ENCODE measurements at places on chromosomes 6 and 20.
A peak's percentile ranks its signal among the peaks of the same experiment; 100 is the strongest.

- peak; percentile 20 for DNase-seq
Observed at GRCh38 chr6:16129623-16130401, 926 bp downstream of the MYLIP start.

DNA sequence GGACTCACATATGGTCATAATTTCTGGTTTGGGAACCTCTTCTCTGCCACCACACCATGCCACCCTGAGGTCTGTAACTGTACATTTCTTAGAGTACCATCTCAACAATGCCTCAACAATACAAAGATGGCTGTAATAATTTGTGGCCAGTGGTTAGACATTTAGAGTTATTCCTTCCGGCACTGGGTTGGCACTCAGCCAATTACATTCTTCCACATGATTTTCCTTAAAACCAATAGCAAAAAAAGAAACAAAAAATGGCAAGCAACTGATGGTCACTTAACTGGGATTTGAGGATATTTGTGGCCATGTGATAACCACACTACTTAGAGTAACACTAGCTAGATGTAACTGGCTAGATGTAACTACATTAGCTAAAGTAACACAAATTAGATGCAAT is 79.9 kb downstream of the SEL1L2 start:
- no peak for DNase-seq

DNA sequence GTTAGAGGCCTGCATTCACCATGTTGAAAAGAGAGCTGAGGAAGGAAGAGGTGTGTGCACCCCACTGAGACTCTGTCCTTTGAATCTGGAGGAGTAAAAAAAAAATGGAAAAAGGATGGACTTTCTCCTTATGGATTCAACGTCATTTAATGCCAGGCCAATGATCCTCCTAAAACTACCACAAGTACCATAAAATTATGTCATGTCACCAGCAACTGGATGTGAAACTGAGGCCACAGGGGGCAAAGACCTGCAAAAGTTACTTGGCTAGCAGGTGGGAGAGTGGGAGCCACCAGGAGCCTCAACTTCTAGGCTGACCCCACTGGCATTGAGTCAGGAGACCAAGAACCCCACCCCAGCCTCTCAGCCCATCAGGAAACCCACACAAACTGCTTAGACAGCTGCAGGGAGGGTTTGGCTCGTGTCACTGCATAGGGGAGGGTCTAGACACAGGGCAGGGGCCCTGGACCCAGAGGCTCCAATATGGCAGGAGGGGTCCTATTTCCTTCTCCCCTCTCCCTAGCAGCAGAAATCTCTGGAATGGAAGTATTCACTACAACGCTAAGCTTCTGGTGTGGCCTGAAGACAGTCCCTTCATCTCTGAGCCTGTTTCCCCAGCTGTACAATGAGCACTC is 11.0 kb downstream of the PCK1 start:
- DNase-seq: no peak

DNA sequence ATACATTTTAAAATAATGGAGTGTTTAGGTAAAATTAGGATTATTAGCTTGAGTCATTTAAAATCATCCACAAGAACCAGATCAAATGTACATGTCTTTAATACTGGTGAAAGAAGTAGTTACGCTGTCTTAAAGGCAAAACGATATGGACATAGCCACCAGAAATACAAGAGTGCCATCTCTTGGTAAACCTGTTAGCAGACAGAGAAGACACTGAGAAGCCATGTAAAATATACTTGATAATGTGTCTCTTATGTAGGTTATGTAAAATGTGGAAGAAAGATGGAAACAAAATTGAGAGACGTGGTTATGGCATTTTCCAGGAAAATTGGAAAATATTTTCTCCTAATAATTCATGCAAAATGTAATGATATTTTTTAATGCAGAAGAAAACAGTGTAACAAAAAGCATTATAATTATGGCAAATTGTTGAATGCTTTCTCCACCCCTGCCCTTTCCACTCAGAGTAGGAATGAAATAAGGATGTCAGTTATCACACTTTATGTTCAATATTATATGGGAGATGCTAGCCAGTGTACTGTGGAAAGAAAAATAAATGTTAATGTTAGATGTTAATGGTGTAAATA is 12.2 kb upstream of the SLC17A2 start:
- DNase-seq: no peak
